ENCODE measurements at places on chromosomes 12 and 14. TPM values are rescaled to one million over a fixed set of nuclear protein-coding genes. Genes with fewer than 3 reads are reported as not detected.

LRRC9 gene
- not detected for total RNA-seq

FERMT2 gene
- 0.05 TPM for total RNA-seq

TAS2R10 gene
- total RNA-seq: 0.27 TPM

SIRT4 gene
- 4.8 TPM for total RNA-seq

ARMH4 gene
- not detected for total RNA-seq

ADAM20 gene
- 2.7 TPM for total RNA-seq

CAPS2 gene
- total RNA-seq: 8.4 TPM

HOXC4 gene
- total RNA-seq: 6.5 TPM

ARHGAP9 gene
- total RNA-seq: 154 TPM

SLC24A4 gene
- total RNA-seq: not detected

IRAK3 gene
- total RNA-seq: 3.9 TPM

SSPN gene
- 19.6 TPM for total RNA-seq

PLEKHG7 gene
- 23.2 TPM for total RNA-seq

MPHOSPH9 gene
- 45.1 TPM for total RNA-seq

IL31 gene
- not detected for total RNA-seq

TAS2R31 gene
- total RNA-seq: 5.7 TPM

CCDC177 gene
- not detected for total RNA-seq

CCDC175 gene
- not detected for total RNA-seq

CHGA gene
- not detected for total RNA-seq

NAV3 gene
- not detected for total RNA-seq

ANO6 gene
- 18.7 TPM for total RNA-seq

RPL41 gene
- total RNA-seq: 4,738 TPM

DNAH10 gene
- total RNA-seq: 0.66 TPM

BAZ1A gene
- total RNA-seq: 36.8 TPM

ANKRD33 gene
- total RNA-seq: not detected

RGS6 gene
- total RNA-seq: not detected

SLC10A1 gene
- total RNA-seq: not detected

ZC2HC1C gene
- total RNA-seq: 0.46 TPM

SERPINA5 gene
- not detected for total RNA-seq

CIDEB gene
- 34.3 TPM for total RNA-seq

TAS2R19 gene
- 5.7 TPM for total RNA-seq

All from B cell (primary cell).